COR-L47 (cell line): ENCODE measurements at places on chromosomes 13 and 19.

- no peak for DNase-seq
Observed at GRCh38 chr13:30257468-30258099, 49.8 kb downstream of the KATNAL1 start.

DNA sequence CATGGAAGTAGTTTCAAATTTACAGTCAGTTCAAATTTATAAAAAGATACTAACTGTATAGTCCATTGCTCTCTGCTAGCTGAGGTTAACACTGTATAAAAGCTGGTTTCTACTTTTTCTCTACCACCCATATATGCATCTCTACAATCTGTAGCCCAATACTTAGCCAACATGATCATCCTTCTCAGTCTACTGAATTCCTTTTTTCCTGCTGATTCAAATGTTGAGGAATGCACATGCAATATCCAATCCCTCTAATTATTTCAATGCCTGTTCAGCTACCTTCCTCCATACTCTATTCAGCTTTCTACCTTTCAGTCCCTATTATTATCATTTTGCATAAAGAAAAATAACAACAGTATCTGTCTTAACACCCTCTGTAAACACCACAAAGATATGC lies 15.6 kb downstream of the KPNA3 start:
- DNase-seq, result no peak

GRCh38 chr19:19081642-19082151 lies 17.9 kb downstream of the SLC25A42 start:
- no peak for DNase-seq

DNA sequence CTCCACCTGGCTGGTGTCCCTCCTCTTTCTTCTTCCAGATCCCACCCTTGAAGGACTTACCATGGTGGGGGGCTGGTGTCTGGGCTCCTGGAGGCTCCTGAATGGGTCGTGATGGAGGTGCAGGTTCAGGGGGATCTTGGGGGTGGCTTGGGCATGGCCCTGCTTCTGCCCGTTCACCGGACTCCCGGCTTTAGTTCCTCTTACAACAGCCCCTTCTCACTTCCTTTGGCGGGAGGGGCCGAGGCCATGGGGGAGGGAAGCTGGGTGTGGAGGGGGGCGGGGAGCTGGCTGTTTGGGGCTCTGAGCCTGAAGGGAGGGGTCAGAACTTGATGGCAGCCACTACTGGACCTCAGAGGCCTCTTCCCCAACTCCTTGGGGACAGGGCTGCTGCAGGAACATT lies at the start of gene MYO1F:
TSS of gene MYO1F (minus strand) at position 196 of the 400 bp plus-strand sequence. CDS start at position 63, 133 bp downstream.
- DNase-seq, result no peak

- DNase-seq, result no peak
Observed at GRCh38 chr19:7748171-7748570, 837 bp upstream of the CD209 start.

- DNase-seq, result no peak
Observed at GRCh38 chr13:88434953-88435352, 763.8 kb downstream of the SLITRK5 start.
